ENCODE measurements at places on chromosomes 7 and 10.

DNA sequence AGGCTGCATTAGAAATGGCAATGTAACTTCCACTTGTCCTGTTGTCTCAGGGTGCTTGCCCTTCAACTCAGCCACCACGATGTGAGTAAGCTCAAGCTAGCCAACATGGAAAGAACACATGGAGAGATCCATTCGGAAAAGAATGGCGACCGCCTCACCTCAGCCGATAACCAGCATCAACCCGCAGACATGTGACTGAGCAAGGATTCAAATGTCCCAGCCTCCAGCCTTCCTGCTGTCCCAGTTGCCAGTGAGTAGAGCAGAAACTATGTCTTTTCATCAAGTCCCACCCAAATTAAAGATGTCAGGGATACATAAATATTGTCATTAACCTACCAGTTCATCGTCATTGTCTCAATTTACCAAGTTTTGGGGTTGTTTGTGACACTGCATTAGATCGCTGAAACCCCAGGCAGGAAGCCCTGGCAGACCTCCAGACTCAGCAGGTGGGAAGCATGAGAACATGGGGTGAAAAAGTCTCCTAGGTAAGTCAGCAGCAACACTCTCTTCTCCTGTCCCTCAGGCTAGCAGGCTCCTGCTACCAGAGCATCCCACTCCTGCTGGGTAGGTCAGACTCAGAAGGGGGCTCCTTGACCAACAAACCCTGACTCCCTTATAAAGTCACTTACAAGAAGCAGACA, 67.0 kb downstream of the OSBPL3 start:
- DNase-seq = no peak

DNA sequence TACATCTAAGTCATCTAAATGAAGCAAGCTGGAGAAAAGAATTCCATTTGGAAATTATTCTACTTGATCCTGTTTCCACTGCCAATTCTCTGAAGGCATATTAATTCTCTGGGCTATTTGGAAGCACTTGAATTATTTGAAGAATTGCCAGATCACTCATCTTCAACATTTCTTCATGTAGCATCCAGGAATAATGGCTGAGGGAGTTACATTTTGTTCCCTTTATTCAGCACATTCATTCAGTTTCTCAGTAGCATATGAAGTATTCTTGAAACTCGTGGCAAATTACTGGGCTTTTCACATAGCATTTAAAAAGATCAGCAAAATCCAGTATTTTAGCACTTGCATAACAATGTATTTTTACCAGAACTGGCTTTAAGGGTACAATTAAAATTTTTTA, 127.1 kb upstream of the VIPR2 start:
- no peak for DNase-seq

DNA sequence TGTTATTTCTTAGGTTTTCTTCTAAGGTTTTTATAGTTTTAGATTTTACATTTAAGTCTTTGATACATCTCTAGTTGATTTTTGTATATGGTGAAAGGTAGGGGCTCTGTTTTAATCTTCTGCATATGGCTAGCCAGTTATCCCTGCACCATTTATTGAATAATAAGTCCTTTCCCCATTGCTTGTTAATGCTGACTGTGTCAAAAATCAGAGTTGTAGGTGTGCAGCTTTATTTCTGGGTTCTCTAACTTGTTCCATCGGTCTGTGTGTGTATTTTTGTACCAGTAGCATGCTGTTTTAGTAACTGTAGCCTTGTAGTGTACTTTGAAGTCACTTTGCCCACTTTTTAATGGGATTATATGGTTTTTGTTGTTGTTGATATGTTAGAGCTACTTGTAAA, 37.9 kb upstream of the FAM13C start:
- no peak for DNase-seq

DNA sequence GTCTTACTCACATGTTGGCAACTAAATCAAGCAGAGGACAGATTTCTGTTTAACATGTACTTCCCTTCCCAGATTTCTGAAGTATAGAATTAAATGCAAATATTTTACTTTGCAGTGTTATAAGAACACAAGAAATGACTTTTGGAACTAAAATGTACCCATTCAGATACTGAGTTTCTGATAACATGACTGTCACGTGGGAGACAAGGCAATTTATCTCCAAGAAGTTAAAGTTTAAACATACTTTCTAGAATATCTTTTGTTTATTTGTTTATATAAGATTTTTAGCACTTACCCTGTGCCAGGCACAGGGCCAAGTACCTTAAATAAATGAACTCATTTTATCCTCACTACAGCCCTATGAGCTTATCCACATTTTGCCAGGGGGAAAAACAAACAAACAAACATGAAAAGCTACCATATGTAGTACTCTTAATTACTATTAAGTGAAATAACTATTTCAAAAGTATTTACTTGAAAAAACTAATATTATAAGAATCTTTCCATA, 807.1 kb upstream of the KCND2 start:
- no peak for DNase-seq

- no peak for DNase-seq
These were observed 486.3 kb downstream of the POM121L12 start for GRCh38 chr7:53521638-53522184.

DNA sequence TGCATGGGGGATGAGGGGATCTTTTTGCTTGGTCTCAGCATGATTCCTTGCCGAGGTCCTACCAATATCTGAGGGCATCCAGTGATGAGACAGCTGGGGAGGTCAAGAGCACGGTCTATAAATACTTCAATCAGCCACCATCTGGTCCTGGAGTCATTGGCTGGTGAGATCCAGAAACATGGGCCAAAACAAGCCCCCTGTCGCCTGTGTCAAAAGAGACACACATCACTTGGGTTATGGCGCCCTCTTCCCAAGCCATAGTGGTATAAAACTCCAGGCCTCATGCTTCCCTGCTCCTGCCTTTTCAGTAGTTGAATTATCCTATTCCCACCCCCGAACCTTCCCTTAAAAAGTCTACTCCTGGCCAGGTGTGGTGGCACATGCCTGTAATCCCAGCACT, 60.9 kb downstream of the SLC35B4 start:
- DNase-seq = no peak
